ENCODE measurements at places on chromosomes 7 and 10. TPM values are rescaled to one million over a fixed set of nuclear protein-coding genes. Genes with fewer than 3 reads are reported as not detected.

DNA sequence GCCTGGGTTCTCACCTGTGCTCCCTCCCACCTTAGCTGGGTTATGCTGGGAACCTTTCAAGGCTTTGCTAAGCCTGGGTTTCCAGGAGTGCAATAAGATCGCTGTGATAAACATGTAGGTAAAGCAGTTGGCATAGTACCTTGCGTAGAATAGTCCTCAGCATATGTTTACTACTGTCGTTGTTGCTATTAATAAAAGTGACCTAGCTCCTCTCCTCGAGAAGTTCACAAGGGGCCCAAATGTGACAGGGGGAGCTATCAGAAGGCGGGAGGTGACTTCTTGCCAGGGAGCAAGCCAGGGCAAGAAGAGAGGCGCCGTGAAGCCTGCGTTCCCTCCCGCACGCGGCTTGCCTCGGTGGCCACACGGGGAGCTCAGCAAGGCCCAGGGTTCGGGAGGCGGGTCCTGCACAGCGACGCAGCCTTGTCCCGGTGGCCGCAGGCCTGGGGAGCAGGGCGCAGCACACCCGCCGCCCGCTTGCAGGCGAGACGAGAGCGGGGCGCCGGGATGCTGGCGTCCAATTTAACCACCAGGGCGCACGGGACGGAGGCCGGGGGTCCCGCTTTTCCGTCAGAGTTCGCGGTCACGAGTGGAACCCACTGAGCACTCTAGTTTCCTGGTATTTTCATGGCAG is 106.2 kb downstream of the SNX10 start:
- DNase-seq: no peak

DNA sequence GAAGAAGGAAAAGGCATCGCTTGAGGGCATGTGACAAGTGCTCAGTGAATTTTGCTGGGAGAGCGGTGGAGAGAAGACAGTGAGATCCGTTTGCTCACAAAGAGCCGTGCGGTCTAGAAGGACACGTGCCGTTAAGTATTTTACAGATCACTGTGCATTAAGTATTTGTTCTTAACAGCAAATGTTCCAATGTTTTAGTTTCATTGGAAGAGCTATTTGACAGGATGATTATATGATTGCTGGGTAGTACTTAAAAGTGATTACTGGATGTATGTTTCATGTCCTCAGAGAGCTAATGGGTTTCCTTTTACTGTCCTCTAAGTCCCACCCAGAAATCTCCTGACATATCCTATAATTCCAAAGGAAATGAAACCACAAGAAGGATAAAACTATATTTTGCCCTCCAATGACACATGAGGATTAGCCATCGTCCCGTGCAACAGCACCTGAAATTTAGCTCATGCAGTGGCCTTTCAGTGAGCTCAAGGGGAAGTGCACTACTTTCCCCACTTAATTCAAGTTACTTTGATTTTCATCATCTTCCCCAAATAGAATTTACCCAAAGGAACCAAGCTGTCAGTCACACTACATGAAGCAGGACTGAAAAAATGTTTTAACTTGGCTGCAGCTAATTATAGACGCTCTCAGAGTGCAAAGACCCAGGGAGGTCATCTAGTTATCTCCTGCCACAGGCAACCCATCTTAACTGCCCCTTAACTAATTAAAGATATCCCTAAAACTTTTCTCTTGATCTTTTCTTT is 80.3 kb downstream of the KLF6 start:
- no peak for DNase-seq

- DNase-seq: no peak
Measured at GRCh38 chr10:6364283-6364682, 161.6 kb downstream of the PFKFB3 start.

GRCh38 chr7:69843653-69844052 is 245.4 kb downstream of the AUTS2 start:
- no peak for DNase-seq

Gene COL1A2
- total RNA-seq: 0.45 TPM
